ENCODE measurements at places on chromosomes 3 and 15.

DNA sequence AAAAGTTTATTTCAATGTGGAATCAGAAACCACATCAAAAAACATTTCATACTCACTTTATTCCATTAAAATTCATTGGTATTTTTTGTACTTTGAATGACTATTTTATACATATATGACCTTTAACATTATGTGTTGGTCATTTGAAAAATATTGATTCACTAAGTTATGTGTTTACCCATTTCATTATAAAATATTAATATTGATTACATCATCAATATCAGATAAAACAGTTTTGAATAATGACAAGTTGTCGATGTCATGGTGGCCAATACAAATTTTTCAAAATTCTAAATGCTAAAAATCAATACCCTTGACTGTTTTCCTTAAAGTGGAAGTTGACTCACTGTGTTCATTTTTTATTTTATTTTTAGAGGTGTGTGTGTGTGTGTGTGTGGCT is 239.7 kb upstream of the ROBO1 start:
- no peak for DNase-seq

DNA sequence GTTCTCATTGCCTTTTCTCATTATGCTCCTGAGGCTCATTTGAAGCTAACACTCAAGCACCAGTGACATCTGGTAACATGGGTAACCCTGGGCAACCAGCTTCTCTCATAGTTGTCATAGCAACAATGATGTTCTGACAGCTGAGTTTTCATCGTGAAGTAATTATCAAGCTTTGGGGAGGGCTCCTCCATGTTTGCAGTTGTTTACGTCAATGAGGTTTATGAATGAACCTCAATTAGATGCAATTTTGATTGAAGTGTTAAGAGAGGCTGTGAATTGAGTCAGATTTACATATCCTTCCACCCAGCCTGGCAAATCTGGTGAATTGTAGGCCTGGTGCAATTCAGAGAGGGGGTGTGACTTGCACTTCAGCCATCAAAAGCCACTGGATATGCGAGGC is 119.3 kb upstream of the CHD2 start:
- peak; percentile 91 for DNase-seq

GRCh38 chr15:63041402-63041973 is 1.1 kb upstream of the TPM1 start:
- DNase-seq, result no peak

DNA sequence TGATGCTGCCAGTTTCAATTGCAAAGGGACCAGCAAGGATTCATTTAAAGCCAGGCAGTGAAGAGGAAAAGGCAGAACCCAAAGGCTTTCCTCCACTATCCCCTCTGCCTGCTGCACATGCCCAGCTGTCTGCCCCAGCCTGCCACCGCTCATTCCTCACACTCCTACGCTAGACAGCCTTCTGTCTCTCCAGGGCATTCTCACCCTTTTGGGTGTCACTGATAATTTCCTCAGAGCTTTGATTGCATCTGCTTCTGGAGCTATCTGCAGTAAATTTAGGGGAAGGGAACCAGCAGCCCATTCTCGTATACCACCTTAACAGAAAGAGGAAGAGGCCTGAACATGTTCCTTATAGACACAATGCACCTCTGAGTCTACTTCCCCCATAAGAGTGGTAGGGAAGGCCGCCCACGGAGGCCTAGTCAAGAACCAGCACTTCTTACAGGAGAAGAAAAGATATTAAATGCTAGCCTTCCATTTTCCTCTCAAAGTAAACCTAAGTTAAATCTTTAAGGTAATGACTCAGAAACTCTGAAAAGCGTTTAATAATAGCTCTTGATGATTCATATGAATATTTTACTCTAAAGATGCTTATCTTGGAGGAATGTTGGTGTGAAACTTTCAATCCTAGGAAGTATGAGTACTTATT is 20.9 kb downstream of the NUDT16 start:
- no peak for DNase-seq

DNA sequence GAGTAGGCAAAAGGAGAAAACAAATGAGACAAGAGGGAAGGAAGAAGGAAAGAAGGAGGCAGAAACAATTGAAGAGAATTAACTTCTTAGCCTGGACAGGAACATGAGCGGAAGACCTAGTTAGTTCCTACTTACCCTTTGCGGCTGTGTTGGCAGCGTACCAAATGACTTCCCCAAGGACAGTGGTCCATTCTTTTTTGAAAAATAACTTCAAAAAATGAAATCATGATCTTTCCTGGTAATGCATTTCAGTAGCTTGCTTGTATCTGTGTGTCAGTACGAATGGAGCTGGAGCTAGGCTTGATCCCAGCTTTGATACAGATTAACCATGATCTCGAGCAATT is 41.5 kb upstream of the CFAP161 start:
- no peak for DNase-seq

DNA sequence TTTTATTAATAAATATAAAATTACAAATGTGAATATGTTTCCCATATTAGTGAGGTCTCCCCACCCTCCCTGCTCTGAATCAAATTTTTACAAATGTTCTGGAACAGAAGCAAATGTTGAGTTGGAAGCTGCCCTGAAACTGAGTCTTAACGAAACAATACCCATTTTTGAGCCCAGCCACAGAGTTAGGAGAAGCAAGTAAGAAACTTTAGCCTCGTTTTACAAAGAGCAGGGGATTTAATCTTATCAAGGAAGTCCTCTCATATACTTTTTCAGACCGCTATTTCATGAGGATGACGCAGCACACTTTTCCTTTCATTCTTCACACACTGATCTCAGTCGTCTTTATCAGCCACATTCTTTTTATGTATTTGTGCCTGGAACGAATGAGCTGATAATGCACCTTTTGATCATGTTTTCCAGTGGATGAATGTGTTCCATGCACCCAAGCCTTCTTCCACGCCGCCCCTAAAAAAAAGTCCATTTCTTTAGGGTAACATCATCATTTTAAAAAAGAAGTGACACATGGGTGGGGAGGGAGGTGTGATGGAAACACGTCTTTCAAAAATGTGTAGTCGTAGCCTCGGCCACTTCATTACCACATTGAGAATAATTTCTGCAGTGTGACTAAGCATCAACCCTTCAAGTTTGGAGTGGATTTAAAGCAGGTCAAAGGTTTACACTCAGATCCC is 48.1 kb downstream of the SETMAR start:
- no peak for DNase-seq

DNA sequence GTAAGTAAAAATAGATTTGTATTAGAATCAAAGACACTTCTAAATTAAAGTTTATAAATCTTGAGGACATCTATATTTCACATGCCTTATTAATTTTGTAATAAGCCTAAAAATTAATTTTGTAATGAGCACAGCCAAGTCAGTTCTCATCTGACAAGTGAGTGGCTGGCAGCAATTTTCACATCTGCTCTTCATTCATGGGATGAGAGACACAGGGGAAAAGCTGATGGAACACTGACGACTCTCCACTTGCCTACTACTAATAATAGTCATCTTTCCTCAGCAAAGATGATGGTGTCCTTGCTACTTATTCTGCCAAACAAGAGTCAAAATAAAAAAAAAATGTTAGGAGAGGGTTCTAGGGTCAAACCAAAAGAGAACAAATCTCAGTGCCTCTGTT is 14.4 kb upstream of the CMSS1 start:
- DNase-seq, result no peak

- DNase-seq, result no peak
Observed at GRCh38 chr3:31833391-31834190, 147.5 kb downstream of the OSBPL10 start.

DNA sequence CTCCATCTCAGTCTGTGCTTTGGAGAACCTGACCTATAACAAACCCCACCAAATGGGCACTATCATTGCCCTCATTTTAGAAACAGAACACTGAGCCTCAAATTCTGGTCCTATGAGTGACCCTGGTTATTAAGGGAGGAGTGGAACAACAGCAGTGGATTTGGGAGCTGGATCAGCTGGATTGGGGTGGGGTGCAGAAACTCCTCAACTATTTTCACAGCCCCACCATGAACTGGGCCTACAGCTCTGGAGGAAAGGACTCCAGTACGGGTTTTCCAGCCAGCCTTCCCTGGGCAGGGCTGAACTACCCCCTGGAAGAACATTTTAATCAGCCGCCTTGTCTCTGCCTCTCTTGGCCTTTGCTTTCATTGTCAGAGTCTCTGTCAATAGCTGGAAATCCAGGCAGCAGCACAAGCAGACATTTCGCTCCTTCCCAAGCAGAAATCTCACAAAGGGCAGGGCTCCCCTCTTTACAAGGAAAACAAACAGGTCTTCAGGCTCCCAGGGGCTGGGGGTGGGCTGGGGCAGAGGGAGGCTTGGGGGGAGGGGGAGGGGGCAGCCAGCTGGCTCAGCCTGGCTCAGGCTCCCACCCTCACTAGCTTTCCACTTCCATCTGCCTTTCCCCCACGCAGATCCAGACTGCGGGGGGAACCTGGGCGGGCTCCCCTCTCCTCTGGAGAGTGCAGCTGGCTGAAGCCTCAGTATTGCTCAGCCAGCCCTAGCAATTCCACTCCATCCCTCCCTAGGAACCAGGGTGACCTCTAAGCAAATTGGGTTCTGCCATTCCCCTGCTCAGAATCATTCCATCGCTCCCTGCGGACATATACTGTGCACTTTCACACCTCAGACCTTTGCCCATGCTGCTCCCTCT is 13.7 kb upstream of the TLE3 start:
- DNase-seq, result peak; percentile 90

- no peak for DNase-seq
Observed at GRCh38 chr15:72685301-72685924, 569 bp downstream of the HIGD2B start.

- DNase-seq, result no peak
Observed at GRCh38 chr15:31223478-31224350, 102.9 kb upstream of the KLF13 start.

- no peak for DNase-seq
Observed at GRCh38 chr3:101673953-101674352, 3.0 kb downstream of the ZBTB11 start.

GRCh38 chr3:134928819-134929218 is 133.8 kb downstream of the EPHB1 start:
- DNase-seq, result no peak

DNA sequence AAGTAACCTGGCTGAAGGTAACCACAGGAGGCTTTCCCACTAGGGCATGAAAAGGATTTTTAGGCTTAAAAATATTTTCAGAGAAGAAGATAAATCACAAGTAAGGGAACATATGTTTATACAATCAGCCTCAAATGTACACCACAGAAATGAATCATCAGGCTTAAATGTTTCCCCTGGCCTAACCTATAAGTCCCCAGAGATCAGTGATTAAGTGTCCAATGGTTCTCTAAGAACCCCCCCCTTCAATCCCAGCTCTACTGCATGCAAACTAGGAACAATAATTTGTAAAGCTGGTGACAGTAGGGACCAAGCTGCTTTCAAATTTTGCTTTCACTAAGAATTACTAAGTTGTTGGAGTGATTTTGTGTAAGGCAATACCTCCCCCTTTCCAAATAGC is 431.6 kb upstream of the LMCD1 start:
- DNase-seq, result no peak

- DNase-seq, result no peak
Observed at GRCh38 chr3:17726313-17726712, 16.1 kb downstream of the TBC1D5 start.

DNA sequence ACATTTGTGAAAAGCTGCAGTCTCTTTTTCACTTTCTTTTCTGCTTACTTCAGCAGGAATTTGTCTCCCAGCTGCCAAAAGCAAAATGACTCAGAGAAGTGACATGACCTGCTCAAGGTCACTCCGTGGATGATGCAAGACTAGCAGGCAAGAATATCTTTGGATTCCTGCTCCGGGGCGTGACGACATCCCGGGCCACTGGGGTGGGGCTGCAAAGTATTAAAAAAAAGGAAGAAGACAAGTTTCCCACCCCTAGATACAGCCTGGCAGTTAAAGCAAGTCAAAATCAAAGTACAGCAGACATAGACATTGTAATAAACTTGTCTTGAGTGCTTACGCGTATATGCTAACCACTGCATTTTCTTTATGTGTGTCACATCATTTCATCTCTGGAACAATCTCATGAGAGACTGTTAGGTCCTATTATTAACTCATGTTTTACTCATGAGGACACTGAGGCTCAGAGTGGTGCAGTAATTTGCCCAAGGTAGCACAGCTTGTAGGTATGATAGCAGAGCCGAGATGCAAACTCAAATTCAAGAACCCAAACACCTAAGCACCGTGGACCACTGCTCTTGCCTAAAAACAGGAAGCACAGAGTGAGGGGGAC is 485.2 kb upstream of the PROK2 start:
- no peak for DNase-seq

GRCh38 chr15:74802290-74802689 is 10.3 kb upstream of the LMAN1L start:
- no peak for DNase-seq

- no peak for DNase-seq
Observed at GRCh38 chr3:183189641-183190040, 27.1 kb upstream of the LAMP3 start.

DNA sequence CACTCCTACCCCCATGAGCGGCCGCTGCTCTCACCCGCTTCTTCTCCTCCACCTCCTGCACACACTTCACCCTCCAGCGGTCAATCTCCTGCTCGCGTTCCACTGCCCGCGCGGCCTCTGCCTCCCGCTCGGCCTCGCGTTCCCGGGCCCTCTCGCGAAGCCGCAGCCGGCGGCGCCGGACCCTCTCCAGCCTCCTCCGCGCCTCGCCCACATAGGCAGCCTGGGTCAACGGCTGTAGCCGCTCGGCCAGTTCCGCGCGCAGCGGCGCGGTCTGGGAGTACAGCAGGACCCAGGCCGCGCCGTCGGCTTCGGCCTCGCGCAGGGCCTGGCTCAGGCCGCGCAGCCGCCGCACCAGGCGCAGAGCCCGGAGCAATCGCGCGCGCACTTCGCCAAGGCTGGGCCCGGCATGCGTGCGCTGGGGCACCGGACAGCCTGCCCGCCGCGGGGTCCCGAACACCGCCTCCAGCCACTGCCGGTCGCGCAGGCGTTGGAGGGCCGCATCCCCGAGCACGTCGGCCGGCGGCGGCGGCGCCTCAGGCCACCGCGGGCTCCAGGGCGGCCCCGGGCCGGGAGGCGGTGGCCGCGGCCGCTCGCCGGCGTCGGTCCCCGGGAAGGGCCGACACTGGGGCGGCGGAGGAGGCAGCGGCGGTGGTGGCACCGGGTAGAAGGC is 595 bp downstream of the PDCD7 start:
- DNase-seq, result no peak

DNA sequence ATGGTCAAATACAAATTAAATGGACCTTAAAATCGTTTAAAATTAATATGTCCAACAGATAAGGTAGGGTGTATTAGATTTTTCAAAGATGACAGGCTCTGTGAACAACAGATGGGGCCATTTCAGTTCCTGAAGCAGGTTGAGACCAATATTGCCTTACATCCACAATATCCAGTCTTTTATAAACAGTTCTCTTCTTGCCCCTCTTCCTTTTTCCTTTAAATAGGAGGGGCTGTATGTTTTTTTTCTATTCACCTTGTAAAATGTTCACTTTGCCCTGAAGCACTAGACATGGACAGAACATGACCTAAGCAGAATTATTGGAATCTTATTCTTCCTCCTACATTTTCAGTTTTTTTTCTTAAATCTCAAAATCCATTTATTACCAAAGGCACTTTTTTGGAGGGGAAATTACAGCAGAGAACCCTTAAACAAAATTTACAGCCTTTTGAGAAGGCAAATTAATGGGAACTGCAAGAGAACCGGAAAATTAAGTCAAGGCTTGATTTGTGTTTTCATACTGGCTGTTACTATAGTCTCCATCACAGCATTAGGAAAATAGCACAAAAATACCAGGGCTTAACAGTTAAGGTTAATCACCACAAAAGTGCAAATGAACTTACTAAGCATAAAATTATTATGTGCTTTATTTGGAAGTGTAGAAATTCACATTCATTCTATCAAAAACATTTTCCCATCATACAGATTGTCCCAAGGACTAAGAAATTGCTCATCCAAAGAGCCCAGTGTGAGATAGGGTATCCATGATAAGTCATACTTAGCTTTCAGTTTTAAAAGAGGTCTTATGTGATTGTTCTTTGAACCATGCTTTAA is 55.8 kb downstream of the CMSS1 start:
- no peak for DNase-seq

GRCh38 chr15:47504624-47505256 is 212.6 kb upstream of the SEMA6D start:
- DNase-seq, result no peak
